ENCODE measurements at places on chromosomes 6 and 20.

- DNase-seq, result no peak
These were observed 254.9 kb downstream of the SOD2 start for GRCh38 chr6:159438106-159438505.

DNA sequence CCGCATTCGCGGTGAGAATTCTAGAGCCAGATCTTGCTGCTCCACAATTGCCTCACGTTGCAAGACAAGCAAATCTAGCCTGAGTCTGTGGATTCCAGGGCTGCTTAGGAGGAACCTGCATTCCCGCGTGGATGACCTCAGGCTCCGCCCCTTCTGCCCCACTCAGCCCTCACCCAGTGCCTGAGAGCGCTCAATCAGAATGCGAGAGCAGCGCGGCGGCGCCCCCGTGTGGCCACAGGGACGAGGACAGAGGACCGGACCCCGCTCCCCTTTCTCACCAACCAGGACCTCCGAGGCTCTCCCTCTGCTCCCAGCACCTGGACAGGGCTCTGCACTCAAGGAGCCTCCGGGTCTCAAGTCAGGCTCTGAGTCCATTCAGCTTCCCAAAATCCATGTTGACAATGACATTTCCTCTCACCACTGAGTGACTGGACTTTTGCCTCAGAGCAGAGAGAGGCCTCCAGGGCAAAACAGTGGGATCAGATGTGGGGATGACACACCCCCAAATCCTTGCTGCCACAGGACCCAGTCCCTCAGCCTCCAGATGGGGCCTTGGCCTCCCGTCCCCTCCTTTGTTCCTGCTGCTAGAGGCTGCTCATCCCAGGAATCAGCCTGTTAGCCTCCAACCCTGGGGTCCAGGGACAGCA lies 52.0 kb downstream of the RPP21 start:
- peak; percentile 96 for DNase-seq

DNA sequence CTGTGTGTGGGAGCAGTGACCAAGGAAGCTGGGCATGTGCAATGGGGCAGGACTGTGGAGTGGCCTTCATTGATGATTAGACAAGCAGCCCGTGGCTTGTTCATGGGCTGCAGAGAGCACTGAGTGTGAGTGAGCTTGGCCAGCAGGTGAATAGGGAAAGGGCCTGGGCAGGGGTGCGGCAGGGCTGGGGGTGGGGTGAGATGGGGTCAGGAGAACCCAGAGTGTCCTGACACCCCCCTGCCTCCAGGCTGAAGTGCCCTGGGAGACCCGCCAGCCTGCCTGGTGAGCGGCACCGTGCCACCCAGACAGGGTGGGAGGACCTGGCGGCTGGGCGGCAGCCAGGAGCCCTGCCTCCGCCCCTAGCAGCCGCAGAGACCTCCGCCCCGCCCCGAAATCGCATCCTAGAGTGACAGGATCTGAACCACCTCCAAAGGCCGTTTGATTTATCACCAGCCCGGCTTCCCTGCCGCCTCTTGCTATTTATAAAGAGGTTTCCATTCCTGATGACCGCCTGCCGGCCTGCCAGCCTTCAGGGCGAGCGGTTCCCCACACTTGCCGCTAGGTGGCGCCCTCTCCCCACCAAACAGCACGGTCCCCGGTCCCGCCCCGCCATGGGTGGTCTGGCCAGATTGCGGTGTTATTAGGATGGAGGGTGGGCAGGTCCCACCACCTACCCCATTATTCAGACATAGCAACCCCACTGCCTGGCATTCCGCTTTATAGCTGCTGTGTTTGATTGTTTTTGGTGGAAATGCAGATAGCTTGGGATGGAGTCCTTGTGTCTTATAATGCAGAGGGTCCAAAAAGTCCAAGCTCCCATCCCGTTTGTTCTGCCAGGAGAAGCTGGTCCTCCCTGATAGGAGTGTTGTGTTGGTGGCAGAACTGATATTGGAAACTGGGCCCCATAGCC lies 3.5 kb downstream of the MYLK2 start:
- peak; percentile 94 for DNase-seq

- no peak for DNase-seq
These were observed 182.5 kb downstream of the GMPR start for GRCh38 chr6:16420715-16421461.

- peak; percentile 72 for DNase-seq
These were observed 42.2 kb downstream of the NFATC2 start for GRCh38 chr20:51500311-51500710.

DNA sequence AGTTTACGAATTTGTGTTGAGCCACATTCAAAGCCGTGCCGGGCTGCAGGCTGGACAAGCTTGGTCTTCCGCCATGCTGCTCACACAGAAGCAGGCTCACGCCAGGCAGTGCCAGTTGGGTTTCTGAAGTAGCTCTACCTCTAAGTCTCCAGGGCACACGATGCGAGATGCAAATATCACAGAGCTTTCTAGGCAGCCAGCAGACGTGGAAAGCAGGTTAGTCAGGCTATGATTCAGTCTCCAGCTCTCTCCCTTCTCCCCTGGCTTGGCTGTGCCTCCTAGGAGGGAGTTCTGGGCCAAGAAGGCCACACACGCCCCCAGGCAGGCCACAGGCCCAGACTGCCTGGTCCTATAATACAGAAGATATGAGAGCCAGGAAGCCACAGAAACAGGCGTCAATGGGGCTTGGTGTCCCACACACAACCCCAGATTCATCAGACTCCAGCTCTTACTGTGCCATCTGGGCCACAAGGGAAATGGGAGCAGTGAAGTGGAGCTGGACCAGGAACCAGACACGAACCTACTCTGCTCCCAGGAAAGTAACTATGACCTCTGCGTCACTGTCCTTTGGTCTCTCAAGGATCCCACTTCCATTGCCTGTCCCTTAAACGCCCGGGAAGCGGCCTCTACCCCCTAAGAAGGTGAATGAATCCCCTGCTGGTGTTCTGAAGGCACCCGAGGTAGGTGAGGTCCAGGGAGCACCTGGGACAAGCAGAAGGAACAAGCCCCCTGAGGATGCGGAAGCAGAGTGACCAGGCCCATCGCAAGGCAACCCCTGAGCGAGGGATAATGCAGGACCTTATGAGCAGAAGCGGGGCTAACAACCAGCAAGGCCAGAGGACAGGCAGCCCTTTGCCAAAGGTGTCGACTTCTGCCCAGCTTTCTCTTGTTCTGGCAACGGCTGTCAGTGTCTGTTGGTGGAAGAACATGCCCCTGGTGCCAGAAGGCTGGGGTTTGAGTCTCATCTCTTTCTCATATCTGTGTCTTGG lies 61.2 kb downstream of the GFOD1 start:
- DNase-seq, result peak; percentile 72
